Airway epithelial cell (primary cell): ENCODE measurements at places on chromosomes 3 and 15. TPM values are rescaled to one million over a fixed set of nuclear protein-coding genes. Genes with fewer than 3 reads are reported as not detected.

Gene ZCWPW2
- total RNA-seq = 0.14 and 1.7 TPM in 2 replicates

Gene MRAS
- 2.0 and 2.7 TPM in 2 replicates for total RNA-seq

Gene ENTPD3
- 8.8 and 13.0 TPM in 2 replicates for total RNA-seq

Gene HYKK
- total RNA-seq = 1.8 and 4.5 TPM in 2 replicates

Gene BUB1B
- total RNA-seq = 20.2 and 20.3 TPM in 2 replicates

Gene DZIP1L
- 1.1 and 2.5 TPM in 2 replicates for total RNA-seq

Gene SPINK8
- not detected in 2 replicates for total RNA-seq

Gene KIF23
- 27.7 and 28.9 TPM in 2 replicates for total RNA-seq

Gene SLC2A2
- not detected in 2 replicates for total RNA-seq

Gene GHSR
- not detected in 2 replicates for total RNA-seq

Gene CACNA1D
- 0.14 TPM in 1 of 2 replicates, not detected in the other for total RNA-seq

Gene RBMS3
- 9.4 and 28.3 TPM in 2 replicates for total RNA-seq

Gene CHRNA5
- total RNA-seq = 2.5 and 6.4 TPM in 2 replicates

Gene YEATS2
- total RNA-seq = 28.3 and 29.5 TPM in 2 replicates

Gene FBXW12
- not detected in 2 replicates for total RNA-seq

Gene SLC12A8
- total RNA-seq = 5.4 and 8.0 TPM in 2 replicates

Gene LIPH
- total RNA-seq = 3.4 and 9.6 TPM in 2 replicates

Gene PAQR5
- total RNA-seq = 1.0 and 4.7 TPM in 2 replicates

Gene CELSR3
- total RNA-seq = 0.60 and 1.1 TPM in 2 replicates

Gene GOLGA6L7
- not detected in 2 replicates for total RNA-seq

Gene EBLN2
- total RNA-seq = 0.51 and 1.2 TPM in 2 replicates

Gene MESP2
- total RNA-seq = 0.37 and 0.42 TPM in 2 replicates

Gene COL6A5
- total RNA-seq = not detected in 2 replicates

Gene TRPM7
- 9.1 and 15.6 TPM in 2 replicates for total RNA-seq

Gene FMN1
- 2.9 and 4.5 TPM in 2 replicates for total RNA-seq

Gene SYNM
- 0.63 and 0.74 TPM in 2 replicates for total RNA-seq

Gene STIMATE
- 11.9 and 13.8 TPM in 2 replicates for total RNA-seq

Gene CSNK1G1
- 13.7 and 20.7 TPM in 2 replicates for total RNA-seq

Gene CASR
- total RNA-seq = not detected in 2 replicates

Gene NRG4
- 0.09 TPM in 1 of 2 replicates, not detected in the other for total RNA-seq

Gene SOX14
- not detected in 2 replicates for total RNA-seq

Gene DUSP7
- total RNA-seq = 66.7 and 107 TPM in 2 replicates

Gene CMTM8
- 6.9 and 7.8 TPM in 2 replicates for total RNA-seq

Gene RHCG
- total RNA-seq = 274 and 296 TPM in 2 replicates

Gene NOP10
- 238 and 279 TPM in 2 replicates for total RNA-seq

Gene CHD2
- total RNA-seq = 32.5 and 41.5 TPM in 2 replicates

Gene ALPK3
- 0.28 and 0.42 TPM in 2 replicates for total RNA-seq

Gene CHRNB4
- not detected in 2 replicates for total RNA-seq

Gene EPHB3
- total RNA-seq = 12.3 and 23.4 TPM in 2 replicates

Gene GRK7
- 0.07 TPM in 1 of 2 replicates, not detected in the other for total RNA-seq

Gene TCF12
- 20.3 and 33.4 TPM in 2 replicates for total RNA-seq

Gene POTEB
- not detected in 2 replicates for total RNA-seq

Gene GATA2
- total RNA-seq = not detected in 2 replicates

Gene DNAH1
- 0.42 and 0.46 TPM in 2 replicates for total RNA-seq

Gene UNC13C
- not detected in 2 replicates for total RNA-seq

Gene RPL22L1
- total RNA-seq = 290 and 298 TPM in 2 replicates

Gene PLA2G4E
- 3.7 and 5.1 TPM in 2 replicates for total RNA-seq

Gene CCDC9B
- total RNA-seq = 4.1 and 28.8 TPM in 2 replicates

Gene CYP8B1
- total RNA-seq = not detected in 2 replicates

Gene TMC3
- total RNA-seq = not detected in 2 replicates

Gene SCN10A
- not detected in 2 replicates for total RNA-seq

Gene CLRN1
- total RNA-seq = not detected in 2 replicates

Gene TM4SF1
- 147 and 251 TPM in 2 replicates for total RNA-seq

Gene TPRG1
- total RNA-seq = 2.8 and 3.5 TPM in 2 replicates

Gene CYP11A1
- 0.70 TPM in 1 of 2 replicates, not detected in the other for total RNA-seq

Gene MKRN3
- 0.07 and 0.14 TPM in 2 replicates for total RNA-seq

Gene FETUB
- total RNA-seq = 1.2 and 2.8 TPM in 2 replicates

Gene SLC25A20
- 9.5 and 11.5 TPM in 2 replicates for total RNA-seq
